OCI-M1 (cell line): ENCODE measurements at places on chromosomes 12 and 14.

GRCh38 chr12:100494026-100494425, 20.4 kb downstream of the NR1H4 start:
- no peak for DNase-seq

DNA sequence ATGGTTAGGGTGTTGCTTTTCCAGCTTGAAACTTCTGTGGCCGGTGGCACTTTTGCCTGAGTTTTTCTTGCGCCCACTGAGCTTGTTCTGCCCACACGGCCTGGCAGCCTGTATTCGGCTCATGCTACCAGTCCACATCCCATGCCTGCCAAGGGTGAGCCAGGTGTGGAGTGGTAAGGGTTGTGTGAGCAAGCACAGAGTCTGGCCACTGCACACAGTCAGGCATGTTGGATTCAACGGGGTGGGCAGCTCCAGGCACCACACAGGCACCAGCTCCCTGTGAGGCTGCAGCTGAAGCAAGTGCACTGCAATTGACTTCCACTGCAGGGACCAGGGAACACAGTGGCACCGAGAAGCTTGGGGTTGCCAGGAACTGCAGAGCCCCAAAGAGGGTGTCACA, 18.8 kb upstream of the NTS start:
- DNase-seq, result no peak

DNA sequence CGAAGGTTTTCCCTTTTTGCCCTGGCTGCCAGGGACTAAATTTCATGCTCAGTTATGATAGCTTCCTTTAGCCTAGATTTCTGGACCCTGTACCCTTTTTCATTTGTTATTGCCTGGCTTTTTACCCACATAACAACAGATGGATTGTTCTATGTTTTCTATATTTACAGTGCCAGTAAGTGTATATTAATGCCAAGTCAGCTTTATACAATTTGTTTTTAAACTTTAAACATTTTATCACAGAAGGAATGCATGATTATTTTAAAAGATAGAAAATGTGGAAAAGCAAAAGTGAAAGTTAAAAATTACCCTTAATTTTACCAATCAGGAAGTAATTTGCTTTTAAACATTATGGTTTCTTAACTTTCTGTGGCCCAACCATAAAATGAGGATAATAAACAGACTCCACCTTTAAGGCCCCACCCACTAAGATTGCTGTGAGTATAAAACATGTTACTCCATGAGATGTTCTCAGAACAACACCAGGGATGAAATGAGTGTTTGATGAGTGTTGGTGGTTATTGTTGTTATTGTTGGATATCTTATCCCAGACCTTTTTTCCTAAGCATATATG, 496.8 kb downstream of the EGLN3 start:
- DNase-seq, result peak; percentile 16

DNA sequence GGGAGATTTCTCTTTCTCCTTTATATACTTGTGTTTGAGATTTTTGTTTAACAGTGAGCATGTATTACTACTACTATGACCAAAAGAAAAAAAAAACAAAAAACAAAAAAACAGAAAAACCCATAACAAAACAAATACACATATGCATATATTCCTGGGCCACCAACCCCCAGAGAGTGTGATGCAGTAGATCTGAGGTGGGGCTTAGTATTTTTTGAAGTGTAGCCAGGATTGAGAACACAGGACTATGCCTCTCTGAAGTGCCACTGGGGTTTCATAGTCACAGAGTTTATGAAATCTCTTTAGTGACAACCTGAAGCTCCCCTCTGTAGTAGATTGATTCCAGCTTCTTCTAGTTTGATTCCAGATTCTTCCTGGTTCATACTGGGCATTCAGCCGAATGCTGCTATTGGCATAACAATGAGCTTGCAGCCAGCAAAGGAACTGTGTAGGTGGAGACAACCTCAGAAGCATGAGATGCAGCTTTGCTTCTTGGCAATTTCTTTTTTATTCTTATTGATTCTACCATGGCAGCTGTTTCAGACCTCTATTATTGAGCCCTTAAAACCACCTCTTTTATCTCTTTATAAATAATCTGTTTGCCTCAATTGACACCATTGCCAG, 15.5 kb upstream of the ANO4 start:
- DNase-seq, result no peak

- no peak for DNase-seq
Measured at GRCh38 chr12:126742241-126742641, 1524.7 kb upstream of the TMEM132C start.

DNA sequence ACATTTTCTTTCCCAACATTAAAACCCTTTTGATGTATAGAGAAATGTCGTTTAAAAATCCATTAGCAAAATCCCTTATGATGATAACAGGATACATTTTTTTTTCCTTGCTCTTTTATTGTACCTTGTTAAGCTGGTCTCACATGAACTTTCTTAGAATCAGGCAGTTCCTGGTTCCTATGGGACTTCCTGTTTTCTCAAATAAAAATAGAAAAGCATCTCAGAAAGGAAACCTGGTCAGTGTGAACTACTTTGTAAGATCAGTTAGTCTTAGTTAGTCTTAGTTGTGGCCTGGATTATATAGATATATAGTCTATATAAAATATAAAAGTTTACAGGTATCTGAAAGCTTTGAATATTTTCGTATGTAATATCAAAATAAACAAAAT, 40.3 kb downstream of the LEMD3 start:
- DNase-seq, result peak; percentile 83

GRCh38 chr12:51519755-51520154, 71.3 kb upstream of the SCN8A start:
- no peak for DNase-seq

DNA sequence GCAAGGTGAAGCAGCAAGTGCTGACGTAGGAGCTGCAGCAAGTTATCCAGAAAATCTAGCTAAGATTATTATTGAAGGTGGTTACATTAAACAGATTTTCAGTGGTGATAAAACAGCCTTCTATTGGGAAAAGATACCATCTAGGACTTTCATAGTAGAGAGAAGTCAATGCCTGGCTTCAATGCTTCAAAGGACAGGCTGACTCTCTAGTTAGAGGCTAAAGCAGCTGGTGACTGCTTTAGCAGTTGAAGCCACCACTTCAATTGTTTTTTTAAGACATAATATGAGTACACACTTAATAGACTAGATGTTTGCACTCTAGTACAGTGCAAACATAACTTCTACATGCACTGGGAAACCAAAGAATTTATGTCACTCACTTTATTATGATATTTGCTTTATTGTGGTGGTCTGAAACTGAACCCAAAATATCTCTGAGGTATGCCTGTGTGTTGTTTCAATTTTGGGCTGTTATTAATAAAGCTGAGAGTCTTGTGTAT, 1026.9 kb upstream of the FOXG1 start:
- DNase-seq, result no peak

GRCh38 chr12:130465626-130466025, 127.9 kb downstream of the PIWIL1 start:
- no peak for DNase-seq

DNA sequence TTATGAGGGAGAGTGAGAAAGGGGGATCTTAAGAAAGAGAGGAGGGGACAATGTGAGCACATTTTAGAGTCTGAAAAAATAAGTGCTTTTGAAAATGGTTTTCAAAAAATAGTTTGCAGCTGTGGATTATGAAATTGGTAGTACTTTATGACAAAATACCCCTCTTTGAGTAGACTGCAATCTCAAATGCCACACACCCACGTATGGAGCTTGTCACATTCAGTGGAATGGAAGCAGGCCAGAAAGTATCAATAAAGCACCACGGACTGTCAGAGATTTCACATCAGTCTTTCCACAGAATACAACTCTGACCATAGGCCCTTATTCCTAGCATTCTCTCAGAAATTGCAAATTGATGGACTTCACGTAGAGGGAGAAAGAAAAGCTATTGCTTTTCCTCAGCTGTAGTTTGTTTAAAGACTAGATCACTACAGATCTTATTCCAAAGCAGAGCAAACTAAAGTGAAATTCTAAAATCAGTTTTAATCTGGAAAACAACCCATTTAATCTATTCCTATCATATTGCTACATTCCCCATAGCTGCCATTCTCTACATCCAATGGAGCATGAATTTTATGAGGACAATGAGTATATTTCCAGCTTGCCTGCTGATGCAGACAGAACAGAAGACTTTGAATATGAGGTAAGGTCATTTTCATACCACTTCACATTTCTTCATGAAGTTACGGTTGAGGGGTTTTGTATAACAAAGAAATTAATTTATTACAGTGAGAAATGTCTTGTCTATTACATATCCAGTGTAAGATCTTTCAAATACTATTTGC, 321.3 kb downstream of the PDZRN4 start:
- no peak for DNase-seq

GRCh38 chr14:71625891-71626701, 306.1 kb upstream of the RGS6 start:
- DNase-seq, result no peak

GRCh38 chr12:39619316-39619659, 315 bp downstream of the ABCD2 start:
- DNase-seq, result no peak

- DNase-seq, result no peak
Measured at GRCh38 chr12:125228519-125229260, 163.5 kb downstream of the AACS start.

DNA sequence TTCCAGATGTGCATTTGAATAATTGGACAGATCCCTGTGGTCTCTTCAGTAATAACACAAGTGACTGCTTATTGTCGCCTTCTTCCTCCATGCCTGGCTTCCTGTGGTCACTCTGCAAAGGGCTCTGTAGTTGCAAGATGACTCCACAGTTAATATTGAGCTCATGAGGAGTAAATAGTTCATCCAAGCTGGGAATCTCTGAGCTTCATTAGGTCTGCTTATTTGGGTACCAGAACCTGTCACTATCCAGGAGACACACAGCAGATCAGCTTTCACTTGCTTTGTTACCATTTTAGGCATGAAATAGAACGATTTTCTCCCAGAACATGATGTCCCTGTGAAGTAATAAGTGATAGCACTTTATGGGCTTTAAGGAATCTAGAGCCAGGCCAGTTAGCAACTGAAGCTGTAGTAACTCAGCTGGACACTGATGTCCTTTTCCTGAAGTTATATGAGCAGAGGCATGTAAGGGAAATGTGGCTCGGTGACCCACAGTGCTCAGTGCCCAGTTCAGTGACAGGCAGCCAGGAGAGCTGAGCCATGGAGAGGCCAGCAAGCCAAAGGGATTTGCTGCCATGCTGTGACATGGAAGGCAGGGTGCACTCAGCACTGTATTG, 50.1 kb downstream of the CRADD start:
- DNase-seq, result no peak

GRCh38 chr12:25926536-25926935, 31.9 kb upstream of the RASSF8 start:
- peak; percentile 39 for DNase-seq

DNA sequence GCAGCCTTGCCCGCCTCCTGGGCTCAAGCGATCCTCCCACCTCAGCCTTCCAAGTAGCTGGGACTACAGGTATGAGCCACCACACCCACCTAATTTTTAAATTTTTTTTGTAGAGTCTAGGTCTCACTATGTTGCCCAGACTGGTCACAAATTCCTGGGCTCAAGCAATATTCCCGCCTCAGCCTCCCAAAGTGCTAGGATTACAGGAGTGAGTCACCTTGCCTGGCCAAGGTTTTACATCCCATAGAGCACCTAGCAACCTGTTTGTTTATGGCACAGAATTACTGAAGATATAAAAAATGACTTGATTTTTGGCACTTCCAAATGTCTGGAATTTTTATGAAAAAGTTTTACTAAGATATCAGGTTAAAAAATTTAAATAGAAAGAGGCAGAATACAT, 16.5 kb downstream of the MYO1A start:
- no peak for DNase-seq
